ENCODE measurements at places on chromosomes 16 and 17.

- no peak for DNase-seq
Observed at GRCh38 chr16:73973174-73973573, 323.4 kb upstream of the PSMD7 start.

GRCh38 chr17:29825604-29826003, 104.4 kb downstream of the SSH2 start:
- DNase-seq = no peak

- DNase-seq = no peak
Observed at GRCh38 chr17:76554131-76554530, 14.3 kb downstream of the PRCD start.

- DNase-seq = no peak
Observed at GRCh38 chr17:37179893-37180292, 195.9 kb upstream of the C17orf78 start.

GRCh38 chr17:65629234-65629690, 67.8 kb upstream of the AXIN2 start:
- no peak for DNase-seq

- no peak for DNase-seq
Observed at GRCh38 chr16:69039333-69039941, 66.0 kb upstream of the HAS3 start.

DNA sequence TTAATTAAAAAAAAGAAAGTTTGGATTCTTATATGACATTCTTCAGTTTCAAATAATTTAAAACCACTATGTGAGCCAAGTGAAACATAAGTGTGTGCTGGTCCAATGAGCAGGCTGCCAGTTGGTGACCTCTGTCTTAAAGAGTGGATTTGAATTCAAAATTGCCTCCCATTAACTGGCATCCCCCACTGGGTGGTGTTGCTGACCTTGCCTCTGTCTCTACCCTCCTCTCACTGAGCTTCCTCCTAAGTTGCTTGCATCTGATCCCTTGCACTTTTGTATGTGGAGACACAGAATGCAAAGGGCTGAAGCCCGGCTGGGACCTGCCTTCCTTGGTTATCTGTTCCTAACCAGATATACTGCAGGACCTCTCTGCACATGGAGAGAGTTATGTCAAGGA, 160.6 kb downstream of the CYLD start:
- DNase-seq = no peak

- no peak for DNase-seq
Observed at GRCh38 chr16:88378836-88379693, 3.7 kb upstream of the ZNF469 start.

DNA sequence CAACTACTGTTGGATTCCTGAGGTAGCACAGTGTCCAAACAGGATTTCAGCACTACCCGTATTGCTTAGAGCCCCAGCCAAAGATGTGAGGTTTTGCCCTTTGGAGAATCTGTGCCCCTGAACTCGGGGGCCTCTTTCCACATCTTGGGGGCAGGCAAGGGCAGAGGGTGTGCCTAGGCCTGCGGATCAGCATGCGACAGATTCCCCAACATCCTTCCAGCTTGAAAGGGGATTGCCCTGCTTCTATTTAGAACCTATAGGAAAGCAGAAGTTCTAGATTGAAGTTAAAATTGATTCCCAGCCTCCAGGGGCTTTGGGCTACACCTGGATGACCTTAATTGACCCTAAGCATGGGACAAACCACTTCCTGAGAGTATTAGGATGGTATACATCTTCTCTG, 19.6 kb downstream of the NOD2 start:
- DNase-seq = peak; percentile 50

- no peak for DNase-seq
Observed at GRCh38 chr17:1260086-1260769, 10.0 kb upstream of the BHLHA9 start.

DNA sequence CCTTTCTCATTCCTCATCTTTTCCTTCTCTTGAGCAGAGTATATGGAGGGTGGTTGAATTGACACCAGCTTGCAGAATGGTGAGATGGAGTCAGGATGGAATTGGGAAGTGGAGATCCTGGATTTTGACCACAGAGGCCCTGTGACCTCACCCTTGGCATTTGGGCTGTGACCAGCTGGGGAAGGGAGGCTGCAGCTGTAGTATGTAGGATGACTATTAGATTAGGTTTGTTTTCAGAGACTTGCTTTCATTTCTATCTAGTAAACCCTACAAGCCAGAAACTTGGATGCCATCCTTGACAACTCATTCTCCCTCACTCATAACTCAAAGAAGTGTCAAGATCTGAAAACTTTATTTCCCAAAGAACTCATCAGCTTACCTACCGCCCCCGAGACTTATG, 5.9 kb downstream of the GNGT2 start:
- peak; percentile 38 for DNase-seq

DNA sequence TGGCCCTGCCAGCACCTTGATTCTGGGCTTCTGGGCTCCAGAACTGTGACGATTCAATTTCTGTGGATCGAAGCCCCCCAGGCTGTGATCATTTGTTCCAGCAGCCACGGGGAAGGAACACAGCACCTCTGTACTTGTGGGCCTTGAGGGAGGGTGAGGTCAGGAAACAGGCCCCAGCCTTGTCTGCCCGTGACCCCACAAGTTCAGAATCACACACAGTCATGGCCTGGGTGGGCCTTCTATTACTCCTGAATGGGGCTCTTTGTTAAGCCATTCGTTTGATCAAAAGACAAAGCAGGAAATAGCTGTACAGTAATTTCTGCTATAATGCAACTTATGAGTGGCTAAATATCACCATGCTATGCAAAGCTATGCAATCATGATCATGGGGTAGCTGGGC, 10.1 kb downstream of the ST6GALNAC2 start:
- no peak for DNase-seq

- DNase-seq = no peak
Observed at GRCh38 chr17:8896641-8897635, 29.5 kb upstream of the PIK3R6 start.

- no peak for DNase-seq
Observed at GRCh38 chr16:87178977-87179376, 138.2 kb downstream of the C16orf95 start.

DNA sequence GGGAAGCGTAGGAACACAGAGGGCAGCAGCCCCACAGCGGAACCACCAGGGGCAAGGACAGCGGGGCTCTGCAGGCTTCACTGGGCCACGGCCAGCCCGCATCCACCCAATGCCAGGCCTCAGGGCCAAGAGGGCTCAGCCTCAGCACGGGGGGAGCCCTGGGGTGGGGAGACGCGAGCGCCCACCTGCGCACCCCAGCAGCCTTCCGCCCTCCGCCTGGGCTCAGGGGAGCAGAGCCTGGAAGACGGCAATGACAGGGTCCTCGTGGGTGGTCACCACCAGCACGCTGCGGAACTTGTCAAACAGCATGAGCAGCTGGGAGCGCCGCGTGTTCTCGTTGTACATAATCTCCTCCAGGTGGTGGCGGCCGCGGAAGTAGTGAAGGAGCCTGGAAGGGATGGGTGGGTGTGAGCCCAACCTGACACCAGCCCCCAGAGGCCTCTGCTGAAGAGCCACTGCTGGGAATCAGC, 8.5 kb downstream of the MPG start:
- DNase-seq = no peak

- DNase-seq = no peak
Observed at GRCh38 chr16:51464996-51465395, 313.9 kb upstream of the SALL1 start.

GRCh38 chr17:59392973-59393679, 61.7 kb downstream of the YPEL2 start:
- no peak for DNase-seq

DNA sequence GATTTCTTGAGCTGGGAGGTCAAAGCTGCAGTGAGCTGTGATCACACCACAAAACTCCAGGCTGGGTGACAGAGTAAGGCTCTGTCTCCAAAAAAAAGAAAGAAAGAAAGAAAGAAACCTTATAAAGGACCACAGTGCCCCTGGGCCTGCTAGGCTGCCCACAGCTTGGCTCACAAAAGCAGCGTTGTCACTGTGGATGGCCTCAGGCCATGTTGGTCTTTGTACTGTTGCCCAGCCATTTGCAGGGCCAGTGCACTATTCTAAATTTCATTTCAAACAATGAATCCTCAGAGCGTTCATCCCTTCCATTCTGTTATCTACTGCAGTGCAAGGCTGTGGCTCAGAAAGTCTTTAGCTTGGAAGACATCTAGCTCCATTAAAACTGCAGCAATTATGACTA, 208.4 kb downstream of the SLC39A11 start:
- DNase-seq = no peak

DNA sequence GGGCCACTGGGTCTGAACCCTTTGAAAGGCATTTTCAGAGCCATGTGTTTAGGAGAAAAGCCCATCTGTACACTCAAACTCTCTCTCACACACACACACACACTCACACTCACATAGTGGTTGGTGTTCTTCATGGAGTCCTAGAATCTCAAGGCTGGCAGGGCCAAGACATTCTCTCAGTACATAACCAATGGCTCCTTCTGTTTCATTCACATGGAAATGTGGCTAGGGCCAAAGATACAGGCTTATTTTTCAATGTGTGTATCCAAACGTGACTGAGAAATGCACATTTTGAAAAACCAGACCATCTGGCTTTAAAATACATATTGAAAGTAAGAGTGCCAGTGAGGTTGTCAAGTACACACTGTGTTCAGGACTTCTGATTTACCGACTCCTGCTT, 59.0 kb upstream of the SALL1 start:
- no peak for DNase-seq

DNA sequence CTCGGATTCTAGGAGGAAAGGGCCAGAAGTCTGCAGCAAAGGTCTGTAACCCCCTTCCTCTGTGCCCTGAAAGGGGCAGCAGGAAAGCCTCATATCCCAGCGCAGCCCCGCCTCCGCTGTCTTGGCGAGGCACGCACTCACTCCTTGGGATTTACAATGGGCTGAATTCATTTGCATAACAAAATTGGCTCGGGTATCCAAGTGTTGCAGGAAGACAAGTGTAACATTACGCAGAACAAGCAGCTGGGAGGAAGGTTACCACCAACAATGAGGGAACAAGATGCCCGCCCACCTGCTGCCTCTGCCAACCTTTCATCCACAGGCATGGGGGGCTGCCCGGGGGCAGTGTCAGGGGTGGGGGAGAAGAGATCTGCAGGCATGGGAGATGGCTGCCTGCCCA, 130.4 kb downstream of the MRM1 start:
- DNase-seq = no peak

DNA sequence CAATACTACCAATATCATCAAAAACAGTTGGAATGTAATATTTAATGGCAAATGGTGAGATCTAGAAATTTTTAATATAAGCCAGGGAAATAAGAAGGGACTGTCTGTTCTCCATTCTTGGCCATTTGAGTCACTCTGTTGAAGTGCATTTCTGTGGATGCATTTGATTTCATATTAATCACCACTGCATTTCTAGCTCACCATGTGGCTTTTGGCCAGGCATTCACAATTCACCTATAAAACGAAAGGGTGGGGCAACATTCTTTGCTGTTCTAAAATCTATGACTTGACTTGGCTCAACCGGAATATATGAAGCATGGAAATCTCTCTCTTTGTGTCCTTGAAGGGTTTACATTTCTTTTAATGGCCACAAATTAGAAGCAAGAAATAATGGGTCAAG, 483.0 kb downstream of the SLC39A11 start:
- no peak for DNase-seq

- DNase-seq = no peak
Observed at GRCh38 chr16:84889066-84889465, 69.3 kb downstream of the CRISPLD2 start.

DNA sequence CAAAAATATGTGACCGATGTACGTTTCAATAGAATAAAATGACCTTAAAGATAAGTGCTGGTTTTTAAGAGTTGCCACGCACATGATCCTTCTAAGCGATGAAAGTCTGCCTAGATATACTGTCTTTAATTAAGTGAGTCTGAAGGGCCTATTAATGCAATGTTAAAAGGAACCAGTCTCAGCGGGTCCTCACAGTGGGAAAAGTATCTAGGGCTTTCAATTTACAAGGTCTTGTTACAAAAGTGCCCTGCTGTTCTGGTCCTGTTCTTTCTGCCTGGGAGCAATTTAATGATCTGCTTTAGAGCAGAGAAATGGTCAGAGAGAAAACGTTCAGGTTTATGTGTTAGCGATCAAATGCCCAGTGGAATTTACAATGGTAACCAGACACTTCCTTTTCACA, 864.0 kb downstream of the KCNJ2 start:
- DNase-seq = no peak

DNA sequence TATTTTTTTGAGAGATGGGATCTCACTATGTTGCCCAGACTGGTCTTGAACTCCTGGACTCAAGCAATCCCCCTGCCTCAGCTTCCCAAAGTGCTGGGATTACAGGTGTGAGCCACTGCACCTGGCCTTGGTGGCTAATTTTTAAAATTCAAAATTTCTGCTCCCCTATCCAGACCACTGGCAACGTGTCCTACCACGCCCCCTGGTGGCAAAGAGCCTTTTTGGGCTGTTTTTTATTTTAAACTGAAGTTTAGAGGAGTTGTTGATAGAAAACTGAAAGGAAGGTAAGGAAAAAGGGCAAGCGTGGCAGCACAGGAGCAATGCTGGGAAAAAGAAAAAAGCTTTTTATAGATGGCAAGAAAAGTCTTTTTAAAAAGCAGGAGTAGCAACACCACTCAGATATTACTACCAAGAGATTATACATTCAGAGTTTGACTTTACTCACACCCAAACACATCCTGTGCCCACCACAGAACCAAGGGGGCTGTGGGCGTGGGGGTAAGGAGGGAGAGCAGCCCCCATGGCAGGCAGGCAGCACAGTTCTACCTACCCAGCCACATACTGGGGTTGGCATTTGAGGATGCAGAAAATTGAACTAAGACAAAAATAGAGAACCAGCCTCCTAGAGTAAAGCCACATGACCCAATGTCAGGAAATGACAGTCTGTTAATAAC, 4.2 kb upstream of the MXRA7 start:
- DNase-seq = peak; percentile 80

- no peak for DNase-seq
Observed at GRCh38 chr17:8072341-8072728, 15.2 kb downstream of the ALOX12B start.

DNA sequence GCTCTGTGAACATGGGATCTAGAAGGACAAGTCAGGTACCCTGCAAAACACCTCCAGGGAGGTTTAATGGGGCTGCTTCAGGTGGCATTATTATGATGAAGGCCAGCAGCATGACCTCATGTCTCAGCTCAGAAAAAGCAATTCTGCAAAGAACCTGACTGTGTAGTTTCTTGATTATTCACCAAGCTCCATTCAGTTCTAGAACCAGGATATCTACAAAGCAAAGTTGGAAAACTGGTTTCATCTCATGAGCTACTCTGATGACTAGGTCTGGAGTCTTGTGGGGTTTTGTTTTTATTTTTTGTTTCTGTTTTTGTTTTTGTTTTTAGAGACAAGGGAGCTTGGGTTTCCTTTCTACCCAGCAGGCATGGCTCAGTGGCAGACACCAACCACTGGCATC, 19.0 kb upstream of the LRRC37A3 start:
- peak; percentile 41 for DNase-seq

GRCh38 chr16:26911436-26911835, 155.3 kb upstream of the C16orf82 start:
- no peak for DNase-seq

GRCh38 chr16:73217654-73218053, 169.7 kb upstream of the ZFHX3 start:
- DNase-seq = peak; percentile 12

GRCh38 chr16:65102326-65102725, 19.5 kb downstream of the CDH11 start:
- DNase-seq = no peak
